ENCODE measurements at places on chromosomes 4 and X. TPM values are rescaled to one million over a fixed set of nuclear protein-coding genes. Genes with fewer than 3 reads are reported as not detected.

The SPINK2 gene
- total RNA-seq = not detected

DNA sequence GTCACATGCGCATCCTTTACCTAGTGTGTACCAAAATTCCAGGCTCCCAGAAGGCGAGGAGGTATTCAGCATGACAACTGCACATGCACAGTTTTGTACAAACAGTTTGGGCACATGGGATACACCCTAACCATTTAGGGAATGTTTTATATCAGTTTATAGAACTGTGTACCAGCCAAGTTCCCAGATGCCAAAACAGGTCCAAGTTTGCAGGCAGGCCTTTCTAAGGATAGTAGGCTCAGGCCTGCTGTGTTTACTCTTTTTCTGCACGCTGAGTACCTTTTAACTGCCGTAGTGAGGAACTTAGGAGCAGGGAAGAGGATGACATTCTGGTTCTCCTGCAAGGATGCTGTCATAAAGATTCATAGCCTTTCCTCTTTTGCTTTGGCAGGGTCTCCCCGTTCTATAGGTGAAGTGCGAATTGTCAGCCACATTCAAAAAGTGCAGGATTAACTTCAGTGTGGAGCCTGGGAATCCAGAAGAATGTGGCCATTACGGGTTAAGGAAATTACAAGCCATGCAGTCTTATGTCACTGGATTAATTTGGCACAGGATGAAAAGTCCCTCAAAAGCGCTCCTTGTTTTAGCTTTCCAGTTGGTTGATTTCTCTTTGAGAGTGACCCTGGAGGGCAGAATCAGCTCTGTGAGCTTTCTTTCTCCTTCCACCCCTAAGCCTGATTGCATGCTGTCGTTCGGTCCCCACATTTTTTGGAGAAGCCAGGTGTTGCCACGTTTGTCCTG lies 259.8 kb downstream of the ARHGAP10 start:
- no peak overlapping the region for H3K27ac ChIP-seq
- H3K27me3 ChIP-seq = no peaks in the 10 kb centered on the region
- no peak for DNase-seq
- H3K4me3 ChIP-seq = no peak overlapping the region
- H3K4me1 ChIP-seq = no peaks in the 10 kb centered on the region

DNA sequence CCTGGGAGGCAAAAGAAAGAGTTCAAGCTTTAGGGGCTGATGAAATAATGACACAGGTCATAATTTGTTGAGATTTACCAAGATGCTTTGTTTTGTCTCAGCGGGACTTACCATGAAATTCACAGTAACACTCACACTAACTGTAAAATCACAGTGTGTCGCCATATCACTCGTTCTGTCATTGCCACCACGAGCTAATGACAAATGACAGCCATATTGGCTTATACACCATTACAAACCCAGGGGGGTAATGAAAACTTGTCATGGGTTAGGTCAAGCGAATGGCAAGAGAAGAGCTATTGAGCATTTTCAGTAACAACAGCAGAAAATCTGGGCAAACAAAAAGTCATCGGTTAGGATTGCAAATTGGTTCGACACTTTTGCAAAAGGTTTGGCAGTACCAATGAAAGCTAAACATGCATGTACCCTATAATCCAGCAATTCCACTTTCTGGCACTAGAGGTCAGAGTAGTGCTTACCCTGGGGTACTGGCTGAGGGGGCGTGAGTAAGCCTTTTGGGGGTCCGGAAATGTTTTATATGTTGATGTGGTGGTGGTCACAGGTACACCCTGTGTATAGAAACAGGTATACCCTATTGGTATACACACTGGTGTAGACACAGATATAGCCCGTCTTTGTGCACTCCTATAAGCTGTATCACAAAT lies 83.9 kb upstream of the RAI2 start:
- H3K4me1 ChIP-seq = no peaks in the 10 kb centered on the region
- no peaks in the 10 kb centered on the region for H3K27me3 ChIP-seq
- H3K36me3 ChIP-seq = no peaks in the 10 kb centered on the region
- H3K4me3 ChIP-seq = no peak overlapping the region
- H3K27ac ChIP-seq = no peak overlapping the region

The CACNA1F gene
- not detected for total RNA-seq

Measured in uterus (tissue), 4 donors.